Hindlimb muscle (tissue), 1 donor: ENCODE measurements at places on chromosomes 11 and 22.

- DNase-seq, result no peak
These were observed 62.8 kb upstream of the CAPRIN1 start for GRCh38 chr11:33988586-33989370.

DNA sequence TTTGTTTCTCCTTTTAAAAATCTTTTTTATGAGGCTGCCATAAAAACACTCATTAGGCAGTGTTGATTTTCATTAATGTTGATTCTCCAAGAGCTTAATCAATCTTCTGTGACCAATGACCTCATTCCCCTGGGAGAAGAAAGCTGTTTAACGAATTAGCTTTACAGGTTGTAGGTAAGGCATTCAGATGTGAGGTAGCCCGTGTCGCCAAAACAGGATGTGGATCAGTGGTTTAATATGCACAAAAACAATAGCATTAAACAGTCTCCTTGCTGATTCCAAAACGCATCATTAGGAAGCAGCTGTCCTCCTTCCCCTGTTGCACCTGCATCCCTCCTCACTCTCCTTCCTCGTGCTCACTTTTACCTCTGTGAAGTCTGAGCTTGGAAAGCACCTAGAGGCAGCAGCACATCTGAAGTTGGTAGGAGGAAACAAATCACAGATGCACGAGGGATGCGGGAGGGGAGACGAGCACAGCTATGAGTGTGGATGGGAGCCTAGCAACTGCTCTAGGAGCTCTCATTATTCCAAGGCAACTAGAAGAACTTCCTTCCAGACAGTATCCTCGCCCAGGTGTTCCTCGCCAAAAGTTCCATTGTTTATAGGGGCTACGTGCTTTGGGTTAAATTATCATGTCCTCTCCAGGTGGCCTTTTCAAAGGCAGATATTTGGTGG lies 179.4 kb upstream of the SNX19 start:
- no peak for DNase-seq

GRCh38 chr11:45470151-45470793 lies 184.1 kb upstream of the SYT13 start:
- no peak for DNase-seq

- no peak for DNase-seq
These were observed 38.1 kb downstream of the MB start for GRCh38 chr22:35578836-35579575.

DNA sequence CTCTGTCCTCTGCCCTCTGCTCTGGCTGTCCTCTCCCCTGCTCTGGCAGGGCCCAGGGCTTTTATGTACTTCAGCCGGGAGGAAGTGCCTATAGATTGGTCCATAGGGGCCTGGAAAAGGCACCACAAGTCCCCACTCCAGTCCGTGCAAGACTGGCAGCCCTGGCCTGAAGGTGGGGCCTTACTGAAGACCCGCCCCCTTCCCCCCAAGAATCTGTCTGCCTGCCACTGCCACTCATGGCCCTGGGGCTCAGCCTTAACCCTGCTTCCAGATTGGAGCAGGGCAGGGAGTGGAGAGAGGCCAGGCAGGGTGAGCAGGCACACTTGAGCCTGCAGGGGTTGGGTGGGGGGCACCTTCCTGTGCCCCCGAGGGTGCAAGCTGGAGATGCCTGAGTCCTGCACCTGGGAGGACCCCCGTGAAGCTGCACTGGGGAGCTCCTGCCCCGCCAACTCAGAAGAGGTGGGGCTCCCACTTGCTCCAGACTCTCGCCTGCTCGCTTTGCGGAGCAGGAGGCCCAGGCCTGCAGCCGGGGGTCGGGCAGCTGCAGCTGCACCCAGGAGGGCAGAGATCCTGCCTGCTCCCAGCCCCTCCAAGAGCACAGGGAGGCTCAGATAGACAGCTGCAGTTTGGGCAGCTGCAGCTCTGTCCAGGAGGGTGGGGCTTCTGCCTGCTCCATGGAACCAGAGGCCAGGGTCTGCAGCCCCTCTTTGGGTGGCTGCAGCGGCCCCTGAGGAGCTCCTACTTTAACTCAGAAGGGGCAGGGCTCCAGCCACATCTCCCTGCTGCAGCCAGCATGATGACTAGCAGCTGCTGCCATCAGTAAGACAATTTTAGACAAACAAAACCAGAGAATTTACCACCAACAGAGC lies 51.0 kb upstream of the SC5D start:
- DNase-seq, result peak; percentile 25

GRCh38 chr11:15276621-15277020 lies 161.9 kb downstream of the INSC start:
- no peak for DNase-seq

DNA sequence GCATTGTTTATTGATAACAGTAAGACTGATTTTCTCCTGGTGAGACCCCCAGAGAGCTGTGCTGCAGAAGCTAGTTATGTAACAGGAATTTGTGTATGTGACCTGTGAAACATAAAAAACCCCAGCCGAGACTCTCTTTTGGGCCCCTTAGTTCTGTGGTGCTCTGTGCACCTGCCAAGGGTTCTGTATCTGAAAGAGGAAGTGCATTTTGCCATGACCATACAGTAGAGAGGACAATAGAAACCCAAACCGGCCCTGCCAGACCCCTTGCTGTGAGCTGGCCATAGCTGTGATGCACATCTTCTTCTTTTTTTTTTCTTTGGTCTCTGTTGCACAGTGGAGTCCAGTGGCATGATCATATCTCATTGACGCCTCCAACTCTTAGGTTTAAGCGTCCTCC lies 31.4 kb upstream of the APOL5 start:
- no peak for DNase-seq

GRCh38 chr11:122755409-122755808 lies 82.9 kb upstream of the CRTAM start:
- no peak for DNase-seq

- DNase-seq, result no peak
These were observed 35.3 kb downstream of the EHF start for GRCh38 chr11:34656062-34656720.

DNA sequence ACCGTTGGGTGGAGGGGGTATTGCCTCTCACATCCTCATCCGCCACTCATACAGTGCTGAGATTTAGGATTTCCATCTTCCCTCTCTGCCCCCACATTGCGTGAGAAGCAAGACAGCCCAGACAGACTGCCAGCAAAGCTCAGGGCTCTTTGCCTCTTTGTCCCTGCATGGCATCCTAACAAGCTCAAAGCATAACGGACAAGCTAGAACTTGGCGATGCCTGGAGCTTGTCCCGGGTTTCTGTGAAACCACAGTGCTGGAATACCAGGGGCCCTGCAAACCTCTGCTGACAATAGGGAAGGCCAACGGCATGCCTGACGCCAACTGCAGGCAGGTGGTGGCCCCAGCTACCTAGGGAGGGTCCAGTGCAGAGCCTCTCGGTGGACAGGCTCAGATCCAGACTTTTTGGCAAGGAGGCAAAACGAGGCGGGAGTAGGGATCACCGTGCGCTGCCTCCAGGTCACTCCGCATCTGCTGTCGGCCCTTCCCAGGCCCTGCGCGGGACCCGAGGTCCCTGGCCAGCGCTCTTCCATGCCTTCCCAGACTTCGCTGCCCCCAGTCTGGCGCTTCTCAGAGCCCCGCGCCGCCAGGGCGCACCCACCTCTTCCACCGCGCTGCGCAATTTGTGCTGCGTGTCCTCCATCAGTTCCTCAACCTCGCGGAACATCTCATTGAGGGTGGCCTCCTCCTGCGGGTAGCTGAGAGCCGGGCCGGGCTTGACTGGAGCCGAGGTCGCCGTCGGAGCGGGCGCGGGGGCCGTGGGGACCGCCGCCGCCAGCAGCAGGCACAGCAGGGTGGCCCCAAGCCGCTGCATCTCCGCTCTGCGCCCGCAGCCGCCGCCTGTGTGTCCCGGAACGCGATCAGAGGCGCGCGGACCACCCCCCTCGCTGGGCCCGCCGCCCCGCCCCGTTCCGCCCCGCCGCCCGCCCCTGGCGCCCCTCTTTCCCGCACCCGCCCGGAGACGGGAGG lies at the start of gene DKK3:
DKK3 (minus strand) TSS at position 858 of the 969 bp plus-strand sequence; CDS start at position 814, 44 bp downstream.
- no peak for DNase-seq

GRCh38 chr11:38784164-38784563 lies 2186.1 kb upstream of the RAG2 start:
- DNase-seq, result no peak

- no peak for DNase-seq
These were observed 88.0 kb upstream of the E2F8 start for GRCh38 chr11:19328586-19329311.

DNA sequence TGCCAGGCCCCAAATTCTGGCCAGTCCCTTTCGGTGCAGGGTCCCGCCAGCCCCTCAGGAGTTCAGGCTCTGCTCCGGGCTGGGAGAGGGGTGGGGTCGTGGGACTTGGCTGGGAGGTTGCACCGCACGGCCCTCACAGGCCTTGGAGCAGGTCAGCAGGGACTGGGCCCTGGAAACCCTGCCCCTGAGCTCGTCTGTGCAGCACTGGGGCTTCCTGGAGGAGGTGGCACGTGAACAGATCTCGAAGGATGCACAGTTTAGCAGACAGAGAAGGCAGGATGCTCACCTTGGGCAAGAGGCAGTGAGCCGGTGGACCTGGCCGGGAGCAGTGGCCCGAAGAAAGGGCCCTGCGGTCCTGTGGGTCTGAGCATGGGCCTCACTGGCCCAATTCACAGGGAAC lies 70.0 kb downstream of the WNT7B start:
- DNase-seq, result no peak

GRCh38 chr22:38258895-38259294 lies 13.9 kb downstream of the TMEM184B start:
- no peak for DNase-seq

DNA sequence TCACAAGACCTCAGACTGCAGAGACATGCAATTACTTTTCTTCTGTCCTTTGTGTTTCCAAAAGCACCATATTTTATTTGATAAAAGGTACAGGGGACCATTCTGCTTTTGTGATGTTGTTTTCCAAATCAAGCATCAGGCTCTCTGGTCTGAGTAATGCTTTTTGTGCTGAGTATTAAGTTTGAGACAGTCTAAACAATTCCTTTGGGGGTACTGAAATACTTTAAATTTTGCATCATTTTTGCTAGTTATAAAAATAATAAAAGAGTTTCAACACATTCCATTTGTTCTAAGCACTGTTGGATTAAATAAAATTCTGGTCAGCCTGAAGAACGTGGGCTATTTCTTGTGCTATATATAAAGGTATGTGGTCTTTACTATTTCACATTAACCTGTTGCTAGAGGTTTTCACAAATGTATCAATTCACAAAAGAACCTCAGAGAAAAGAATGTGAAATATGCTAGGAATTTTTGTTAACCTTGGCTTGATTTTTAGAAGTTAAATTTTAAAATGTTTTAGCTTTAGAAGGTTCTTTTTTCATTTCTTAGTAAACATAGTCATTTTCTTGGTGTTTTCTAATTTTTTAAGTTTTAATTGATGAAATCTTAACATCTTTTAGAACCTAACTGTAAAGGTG lies 61.6 kb downstream of the C22orf31 start:
- no peak for DNase-seq

DNA sequence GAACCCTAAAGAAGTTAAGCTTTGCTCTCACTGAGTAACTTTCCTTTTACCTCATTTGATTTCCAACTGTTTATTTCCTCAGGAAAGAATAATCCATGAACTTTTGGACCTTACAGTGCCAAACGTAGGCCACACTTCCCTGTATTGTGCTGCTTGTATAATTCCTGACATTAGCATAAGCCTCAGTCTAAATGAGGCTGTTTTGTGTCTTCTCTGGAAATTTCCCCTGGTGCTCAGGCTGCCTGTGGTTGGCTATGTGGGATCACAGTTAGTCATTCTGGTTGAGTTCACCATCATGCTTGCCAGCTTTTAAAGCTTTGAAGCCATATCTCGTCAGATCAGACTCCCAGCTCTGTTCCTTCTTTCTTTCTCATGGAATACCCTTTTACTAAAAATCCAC lies 107.0 kb downstream of the FAM76B start:
- DNase-seq, result no peak

DNA sequence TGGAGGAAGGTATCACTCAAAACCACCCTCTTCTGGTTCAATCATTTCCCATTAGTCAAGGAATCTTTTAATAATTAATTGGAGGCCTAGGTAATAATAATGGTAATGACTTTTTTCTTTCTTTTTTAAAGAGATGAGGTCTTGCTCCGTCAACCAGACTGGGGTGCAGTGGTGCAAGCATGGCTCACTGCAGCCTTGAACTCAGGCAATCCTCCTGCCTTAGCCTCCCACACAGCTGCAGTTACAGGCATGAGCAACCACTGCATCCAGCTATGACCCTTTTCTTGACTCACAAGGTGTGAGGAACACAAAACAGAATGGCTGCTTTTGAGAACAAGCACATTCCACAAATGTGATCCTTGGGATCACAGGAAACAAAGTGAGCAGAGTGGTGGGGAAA lies 3.6 kb downstream of the POLDIP3 start:
- DNase-seq, result no peak

- no peak for DNase-seq
These were observed 12.0 kb downstream of the TRIOBP start for GRCh38 chr22:37708580-37709444.

DNA sequence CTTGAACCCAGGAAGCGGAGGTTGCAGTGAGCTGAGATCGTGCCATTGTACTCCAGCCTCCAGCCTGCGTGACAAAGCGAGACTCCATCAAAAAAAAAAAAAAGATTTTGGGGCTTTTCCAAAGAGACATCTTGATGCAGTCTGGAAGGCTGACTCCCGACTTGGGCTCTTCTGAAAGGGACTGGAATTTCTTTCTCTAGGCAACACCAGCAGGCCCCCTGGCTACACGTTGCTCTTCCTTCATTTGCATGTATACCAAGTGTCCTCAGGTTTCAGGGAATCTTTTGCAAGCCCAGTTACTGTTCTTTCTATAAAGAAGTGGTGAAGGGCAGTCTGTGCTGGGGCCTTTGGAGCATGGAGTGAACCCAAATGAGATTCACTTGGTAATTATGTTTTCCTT lies 211.0 kb downstream of the GRIK4 start:
- no peak for DNase-seq

- no peak for DNase-seq
These were observed 440 bp upstream of the SLC25A45 start for GRCh38 chr11:65382804-65383368.

- DNase-seq, result no peak
These were observed 112.1 kb downstream of the PAX6 start for GRCh38 chr11:31699066-31699465.

GRCh38 chr11:8838248-8838647 lies 72.7 kb upstream of the AKIP1 start:
- no peak for DNase-seq

- no peak for DNase-seq
These were observed 10.5 kb downstream of the ARHGEF17 start for GRCh38 chr11:73318501-73319011.

DNA sequence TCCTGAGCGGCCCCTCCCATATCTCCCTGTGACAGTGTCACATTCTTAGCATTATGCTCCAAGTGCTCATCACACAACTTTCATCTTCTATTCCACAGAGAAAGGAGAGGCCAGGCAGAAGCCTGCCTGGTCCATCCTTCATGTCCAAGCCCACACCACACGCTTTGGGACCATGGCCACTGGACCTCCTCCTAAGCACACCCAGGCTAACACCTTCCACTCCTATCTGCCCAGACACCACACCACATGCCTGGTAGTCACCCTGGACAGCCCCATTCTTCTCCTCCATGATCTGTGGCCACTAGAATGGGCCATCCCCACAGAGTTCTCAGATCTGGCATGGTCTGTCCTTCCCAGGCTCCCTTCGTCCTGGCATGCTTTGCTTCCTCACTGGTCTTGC lies 55.3 kb downstream of the HIRA start:
- no peak for DNase-seq

GRCh38 chr11:19466314-19466713 lies 225.6 kb upstream of the E2F8 start:
- no peak for DNase-seq

- no peak for DNase-seq
These were observed 41.3 kb downstream of the TNKS1BP1 start for GRCh38 chr11:57283231-57283990.
